Fibroblast of gingiva (primary cell): ENCODE measurements at places on chromosomes 13 and 19.
A peak's percentile ranks its signal among the peaks of the same experiment; 100 is the strongest.

GRCh38 chr13:36151591-36151990, 20.4 kb upstream of the DCLK1 start:
- DNase-seq, result no peak

DNA sequence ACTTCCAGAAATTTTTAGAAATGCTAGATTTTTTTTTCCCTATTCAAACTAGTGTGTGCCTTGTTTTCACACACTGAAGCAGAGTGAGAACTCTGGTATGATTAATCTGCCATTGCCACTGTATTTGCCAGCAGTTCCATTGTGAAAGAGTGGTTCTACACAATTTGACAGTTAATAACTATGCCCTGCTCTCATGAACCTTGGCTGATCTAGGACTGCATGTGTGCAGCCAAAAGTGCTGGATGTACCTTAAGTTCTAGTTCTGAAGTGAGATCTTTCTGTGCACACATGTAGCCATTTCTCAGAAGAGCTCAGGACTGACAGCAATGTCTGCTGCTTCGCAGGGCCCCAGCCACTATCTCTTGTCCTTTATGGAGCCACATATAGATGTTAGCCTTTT, 328.2 kb upstream of the SPRY2 start:
- peak; percentile 1 for DNase-seq

DNA sequence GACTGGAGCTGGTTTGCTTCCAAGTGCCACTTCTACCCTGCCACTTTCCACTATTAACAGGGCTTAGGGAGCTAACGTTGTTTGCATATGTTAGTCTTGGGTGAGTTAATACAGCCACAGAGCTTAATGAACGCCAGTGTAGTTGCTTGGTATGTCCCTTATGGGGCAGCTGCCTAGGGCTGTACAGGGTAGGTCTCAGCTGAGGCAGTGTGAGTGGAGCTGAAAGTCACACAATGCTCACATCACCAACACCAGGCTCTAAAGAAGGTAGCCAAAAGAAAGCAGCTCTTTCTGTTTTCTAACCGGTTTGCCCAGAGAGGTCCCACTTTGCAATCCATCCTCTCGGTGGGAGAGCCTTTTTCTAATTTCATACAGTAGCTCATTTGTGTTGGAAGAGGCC, 186.2 kb downstream of the RGCC start:
- peak; percentile 40 for DNase-seq

GRCh38 chr19:46896076-46896794, 35.4 kb downstream of the ARHGAP35 start:
- DNase-seq, result no peak

- DNase-seq, result no peak
Observed at GRCh38 chr13:46388846-46389245, 1.8 kb upstream of the RUBCNL start.

DNA sequence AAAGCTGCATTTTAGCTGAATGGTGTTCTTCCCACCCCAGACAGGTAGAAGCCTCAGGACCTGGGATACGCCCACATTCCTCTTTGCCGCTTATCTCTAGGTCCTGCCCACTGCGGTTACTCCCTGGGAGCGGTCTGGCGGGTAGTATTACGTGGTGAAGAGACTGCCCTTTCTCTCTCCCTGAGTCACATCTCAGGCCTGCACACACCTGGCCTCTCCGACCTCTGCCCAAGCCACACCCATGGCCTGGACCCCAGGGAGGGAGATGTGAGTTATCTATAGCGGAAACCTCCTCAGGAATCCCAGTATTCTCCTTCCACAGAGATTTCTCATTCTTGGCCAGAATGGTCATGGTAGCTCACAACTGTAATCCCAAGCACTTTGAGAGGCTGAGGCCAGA, 17.3 kb downstream of the RHPN2 start:
- no peak for DNase-seq

DNA sequence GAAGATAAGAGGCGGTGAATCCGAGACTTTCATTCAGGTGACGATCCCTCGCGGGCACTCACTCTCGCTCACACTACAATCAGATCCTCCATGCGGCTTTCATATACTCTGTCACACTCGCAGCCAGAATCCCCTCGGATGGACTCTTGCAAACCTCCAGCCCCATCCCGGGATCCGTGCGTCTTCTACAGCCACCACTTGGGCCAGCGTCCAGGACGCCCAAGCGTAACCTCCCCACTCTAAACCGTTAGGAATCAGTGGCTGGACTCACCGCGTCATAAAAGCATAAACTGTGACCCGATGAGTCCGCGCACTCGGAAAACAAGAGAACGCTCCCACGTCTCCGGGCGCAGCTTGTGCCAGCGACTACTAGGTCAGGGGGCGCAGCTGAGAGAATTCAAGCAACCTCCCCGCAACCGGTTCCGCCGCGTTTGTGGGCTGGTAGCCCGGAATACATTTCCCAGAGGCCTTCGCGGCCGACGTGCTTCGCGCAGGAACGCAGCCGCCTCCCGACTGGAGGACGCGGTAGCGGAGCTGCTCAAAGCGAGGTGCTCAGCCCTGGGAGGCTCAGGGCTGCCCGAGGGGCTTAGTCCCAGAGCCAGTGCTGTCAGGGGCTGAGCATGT, 27.6 kb downstream of the ZNF607 start:
- DNase-seq, result peak; percentile 87

GRCh38 chr13:37366044-37366770, 232.4 kb downstream of the POSTN start:
- no peak for DNase-seq

DNA sequence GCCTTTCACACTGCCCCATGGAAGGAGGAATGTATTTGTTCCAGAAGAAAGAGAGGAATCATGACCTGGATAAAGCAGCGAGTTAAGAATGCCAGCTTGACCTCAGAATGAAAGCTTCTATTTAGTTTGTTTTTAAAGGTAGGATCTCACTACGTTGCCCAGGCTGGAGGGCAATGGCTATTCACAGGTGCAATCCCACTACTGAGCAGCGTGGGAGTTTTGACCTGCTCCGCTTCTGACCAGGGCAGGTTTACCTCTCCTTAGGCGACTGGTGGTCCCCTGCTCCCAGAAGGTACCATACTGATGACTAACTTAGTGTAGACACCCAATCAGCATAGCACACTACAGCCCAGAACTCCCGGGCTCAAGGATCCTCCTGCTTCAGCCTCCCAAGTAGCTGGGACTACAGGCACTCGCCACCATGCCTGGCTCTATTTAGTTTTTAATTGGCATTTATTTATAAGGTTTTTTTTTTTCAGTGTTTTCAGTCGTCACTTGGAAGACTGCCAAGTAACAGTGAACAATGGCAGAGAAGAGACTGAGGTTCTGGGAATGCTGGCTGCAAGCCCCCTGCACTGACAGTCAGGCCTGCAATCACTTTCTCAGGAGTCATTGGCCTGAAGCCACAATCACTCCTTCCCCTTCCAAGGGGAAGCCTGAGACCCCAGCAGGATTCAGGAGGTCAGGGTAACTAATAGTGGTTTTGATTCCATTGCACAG, 73.1 kb downstream of the EPS15L1 start:
- DNase-seq, result no peak

DNA sequence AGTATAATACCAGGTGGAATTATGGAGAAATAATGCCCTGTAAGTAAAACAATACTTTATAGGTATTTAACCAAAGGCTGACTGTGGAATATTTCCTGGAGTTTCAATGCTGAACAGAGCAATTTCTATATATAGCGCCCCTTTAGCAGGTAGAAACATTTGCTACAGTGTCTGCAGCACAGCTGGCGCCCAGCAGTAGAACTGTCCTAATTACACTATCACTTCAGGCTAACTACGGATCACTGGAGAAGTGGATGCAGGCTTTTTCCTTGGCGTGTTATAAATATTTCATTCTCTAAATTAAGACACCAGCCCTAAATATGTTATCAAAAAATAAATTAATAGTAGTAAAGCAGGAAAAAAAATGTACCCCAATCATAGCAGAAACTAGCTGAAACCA, 3.1 kb downstream of the SHISA2 start:
- no peak for DNase-seq

- no peak for DNase-seq
Observed at GRCh38 chr19:32824191-32824751, 45.3 kb downstream of the SLC7A9 start.

GRCh38 chr13:44267203-44267602, 106.4 kb upstream of the SERP2 start:
- DNase-seq, result no peak

DNA sequence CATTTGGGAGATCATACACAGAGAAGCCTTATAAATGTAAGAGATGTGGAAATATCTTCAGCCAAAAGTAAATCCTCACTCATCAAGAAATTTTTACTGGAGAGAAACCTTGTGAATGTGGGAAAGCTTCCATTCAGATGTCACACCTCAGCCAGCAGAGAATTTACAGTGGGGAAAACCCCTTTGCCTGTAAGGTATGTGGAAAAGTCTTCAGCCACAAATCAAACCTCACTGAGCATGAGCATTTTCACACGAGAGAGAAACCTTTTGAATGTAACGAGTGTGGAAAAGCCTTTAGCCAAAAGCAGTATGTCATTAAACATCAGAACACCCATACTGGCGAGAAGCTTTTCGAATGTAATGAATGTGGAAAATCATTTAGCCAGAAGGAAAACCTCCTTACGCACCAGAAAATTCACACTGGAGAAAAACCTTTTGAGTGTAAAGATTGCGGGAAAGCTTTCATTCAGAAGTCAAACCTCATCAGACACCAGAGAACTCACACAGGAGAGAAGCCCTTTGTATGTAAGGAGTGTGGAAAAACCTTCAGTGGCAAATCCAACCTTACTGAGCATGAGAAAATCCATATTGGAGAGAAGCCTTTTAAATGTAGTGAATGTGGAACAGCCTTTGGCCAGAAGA, 21.5 kb downstream of the ZNF146 start:
- DNase-seq, result no peak

DNA sequence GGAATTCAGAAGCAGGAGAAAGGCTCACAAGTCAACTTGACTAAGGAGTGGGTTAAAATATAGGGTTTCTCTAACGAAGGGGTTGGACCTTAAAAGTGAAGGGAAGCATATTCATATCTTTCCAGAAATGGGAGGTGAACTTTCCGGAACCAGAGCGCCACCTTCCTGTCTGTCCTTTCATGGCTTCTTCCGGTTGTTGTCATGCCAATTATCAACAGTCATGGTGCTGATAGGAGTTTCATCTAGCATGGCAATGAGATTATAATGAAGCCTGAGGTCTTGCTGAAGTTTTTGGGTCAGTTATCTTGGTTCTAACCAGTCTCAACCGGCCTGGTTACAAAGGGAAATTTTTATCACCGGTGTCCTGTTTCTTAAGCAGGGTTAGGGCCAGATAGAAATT, 162.9 kb upstream of the NBEA start:
- no peak for DNase-seq

- peak; percentile 64 for DNase-seq
Observed at GRCh38 chr19:48391100-48392005, at the start of gene KDELR1. KDELR1 (minus strand) TSS chr19:48391551; CDS start chr19:48391358, 193 bp downstream.
